CD4-positive, alpha-beta T cell treated with Interleukin-2 at 100 ng/mL for 4 hours (primary cell): ENCODE measurements at places on chromosomes 6 and 20.

DNA sequence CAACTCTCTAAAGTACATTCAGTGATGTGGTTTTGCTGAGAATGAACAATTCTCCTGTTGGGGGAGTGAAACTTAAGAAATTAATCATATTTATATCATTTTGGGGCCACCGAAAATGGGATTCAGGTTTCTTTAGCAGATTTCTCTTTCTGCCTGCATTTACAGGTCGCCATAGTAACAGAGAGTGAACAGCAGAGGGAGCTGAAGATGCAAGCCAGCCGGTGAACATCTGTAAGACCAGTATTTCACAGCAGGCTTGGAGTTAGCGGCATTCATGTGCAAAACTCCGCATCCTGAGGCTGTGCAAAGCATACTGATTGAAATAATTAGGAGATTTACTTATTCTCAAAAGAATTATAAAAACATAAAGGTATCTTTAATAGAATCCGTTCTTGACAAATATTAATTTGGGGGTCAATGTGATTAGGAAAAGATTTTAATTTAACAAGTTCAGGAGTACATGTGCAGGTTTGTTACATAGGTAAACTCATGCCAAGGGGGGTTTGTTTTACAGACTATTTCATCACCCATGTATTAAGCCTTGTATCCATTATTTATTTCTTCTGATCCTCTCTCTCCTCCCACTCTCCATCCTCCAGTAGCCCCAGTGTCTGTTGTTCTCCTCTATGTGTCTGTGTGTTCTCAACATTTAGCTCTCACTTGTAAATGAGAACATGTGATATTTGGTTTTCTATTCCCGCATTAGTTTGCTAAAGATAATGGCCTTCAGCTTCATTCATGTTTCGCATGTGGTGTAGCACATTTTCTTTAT, 17.8 kb upstream of the HSF2 start:
- peak; percentile 77 for DNase-seq

- no peak for DNase-seq
These were observed 98.3 kb upstream of the SASH1 start for GRCh38 chr6:148244217-148244935.

GRCh38 chr6:30657454-30657853, 10.5 kb downstream of the C6orf136 start:
- no peak for DNase-seq

DNA sequence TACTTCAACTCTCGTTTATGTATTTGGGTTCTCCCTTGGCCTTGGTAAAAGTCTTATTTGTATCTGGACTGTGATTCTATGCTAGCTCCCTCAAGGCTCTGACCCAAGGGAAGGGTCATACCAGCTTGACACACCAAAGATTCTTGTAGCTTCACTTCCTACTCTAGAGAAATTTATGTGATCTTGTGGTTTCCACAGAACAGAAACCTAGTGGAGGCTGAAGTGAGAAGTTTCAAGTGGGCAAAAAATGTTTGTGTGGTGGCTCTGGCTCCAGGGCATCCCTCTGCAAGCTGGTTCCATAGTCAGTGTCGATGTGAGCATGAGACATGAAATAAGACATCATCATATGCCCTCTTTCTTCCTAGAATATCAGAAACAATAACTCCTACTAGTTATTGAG, 48.1 kb upstream of the TNFRSF21 start:
- no peak for DNase-seq

GRCh38 chr6:94272327-94272726, 853.0 kb upstream of the EPHA7 start:
- no peak for DNase-seq

DNA sequence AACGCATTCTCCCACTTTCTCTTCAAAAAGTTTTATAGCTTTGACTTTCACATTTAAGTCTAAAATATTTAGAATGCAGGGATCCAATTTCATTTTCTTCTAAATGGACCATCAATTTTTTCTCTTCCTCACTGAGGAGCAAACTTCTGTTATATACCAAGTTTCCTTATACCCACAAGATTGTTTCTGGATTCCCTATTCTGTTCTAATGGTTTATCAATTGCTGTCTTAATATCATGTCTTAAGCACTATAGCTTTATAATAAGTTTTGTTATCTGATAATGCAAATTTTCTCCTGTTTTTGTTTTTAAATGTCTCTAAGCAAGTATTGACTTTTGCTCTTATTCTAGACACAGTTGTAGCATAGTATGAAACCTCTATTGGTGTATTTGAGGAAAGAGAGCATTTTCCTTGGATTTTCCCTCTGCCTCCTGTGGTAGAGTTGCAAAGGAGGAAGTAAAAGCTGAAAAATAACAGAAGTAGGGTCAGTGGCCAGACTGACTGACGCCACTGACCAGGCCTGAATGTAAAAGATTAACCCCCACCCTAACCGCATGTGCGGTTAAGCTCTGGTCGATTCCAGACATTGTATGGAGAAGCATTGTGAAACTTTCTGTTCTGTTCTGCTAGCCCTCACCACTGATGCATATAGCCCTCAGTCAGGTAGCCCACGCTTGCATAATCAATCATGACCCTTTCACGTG, 40.3 kb downstream of the GPX5 start:
- no peak for DNase-seq

GRCh38 chr6:129812145-129812777, 48.9 kb downstream of the TMEM244 start:
- no peak for DNase-seq

DNA sequence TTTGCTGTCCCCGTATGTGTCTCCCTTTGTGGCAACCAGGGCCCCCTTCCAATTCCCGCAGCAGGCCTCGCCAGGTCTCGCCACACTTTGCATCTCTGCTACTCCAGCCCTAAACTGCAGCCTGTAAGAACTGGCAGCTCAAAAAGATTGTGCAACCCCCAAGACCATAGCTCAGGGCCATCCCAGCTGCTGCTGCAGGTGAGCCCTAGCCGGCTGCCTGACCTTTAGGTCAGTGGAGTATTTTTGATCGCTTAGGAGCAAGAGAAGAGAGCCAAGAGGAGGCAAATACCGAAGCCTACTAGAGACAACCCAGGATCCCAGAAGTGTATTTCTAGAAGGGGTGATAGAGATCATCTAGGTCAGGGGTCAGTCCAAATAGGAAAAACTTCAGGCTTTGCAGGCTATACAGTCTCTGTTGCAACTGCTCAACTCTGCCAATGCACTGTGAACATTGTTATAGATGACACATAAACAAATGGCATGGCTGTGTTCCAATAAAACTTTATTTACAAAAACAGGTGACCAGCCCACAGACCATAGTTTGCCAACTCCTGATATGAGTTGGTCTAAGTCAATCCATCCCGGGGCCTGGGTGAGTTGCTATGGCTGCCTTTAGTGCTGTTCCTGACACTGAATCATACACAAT, 138.4 kb downstream of the EYA2 start:
- no peak for DNase-seq

- DNase-seq: no peak
These were observed 325.6 kb upstream of the EYS start for GRCh38 chr6:66032626-66033025.

- no peak for DNase-seq
These were observed 17.9 kb downstream of the CD40 start for GRCh38 chr20:46135856-46136633.
